ENCODE measurements at places on chromosomes 6 and 20.

GRCh38 chr20:12838261-12838866, 170.4 kb upstream of the SPTLC3 start:
- no peak for DNase-seq

GRCh38 chr6:7150381-7151064, 42.8 kb downstream of the RREB1 start:
- no peak for DNase-seq

- no peak for DNase-seq
Observed at GRCh38 chr6:2554651-2555260, 196.0 kb downstream of the MYLK4 start.

DNA sequence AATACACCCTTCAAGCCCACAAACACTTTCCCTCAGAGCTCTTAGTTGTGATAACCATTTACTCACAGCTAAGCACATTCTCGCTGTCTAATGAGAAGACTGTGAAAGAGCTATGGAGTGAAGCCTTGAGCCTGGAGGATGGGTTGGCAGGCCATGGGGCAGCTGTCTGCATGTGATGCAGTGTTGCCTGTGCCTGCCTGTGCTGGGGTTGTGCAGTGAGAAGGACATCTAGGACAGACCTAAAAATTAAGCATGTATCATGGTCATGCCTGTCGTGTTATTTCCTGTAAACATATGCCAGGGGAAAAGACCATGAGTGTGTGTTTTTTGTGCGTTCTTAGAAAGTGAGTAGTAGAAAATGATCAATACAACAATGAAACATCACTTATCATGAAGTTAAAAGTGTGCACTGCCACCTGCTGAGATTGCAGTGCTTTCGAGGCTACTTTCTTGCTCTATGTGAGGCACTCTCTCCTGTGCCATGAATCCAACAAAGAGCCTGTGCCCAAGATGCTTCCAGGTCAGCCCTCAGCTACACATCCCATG, 8.1 kb upstream of the ZC3H12D start:
- no peak for DNase-seq

DNA sequence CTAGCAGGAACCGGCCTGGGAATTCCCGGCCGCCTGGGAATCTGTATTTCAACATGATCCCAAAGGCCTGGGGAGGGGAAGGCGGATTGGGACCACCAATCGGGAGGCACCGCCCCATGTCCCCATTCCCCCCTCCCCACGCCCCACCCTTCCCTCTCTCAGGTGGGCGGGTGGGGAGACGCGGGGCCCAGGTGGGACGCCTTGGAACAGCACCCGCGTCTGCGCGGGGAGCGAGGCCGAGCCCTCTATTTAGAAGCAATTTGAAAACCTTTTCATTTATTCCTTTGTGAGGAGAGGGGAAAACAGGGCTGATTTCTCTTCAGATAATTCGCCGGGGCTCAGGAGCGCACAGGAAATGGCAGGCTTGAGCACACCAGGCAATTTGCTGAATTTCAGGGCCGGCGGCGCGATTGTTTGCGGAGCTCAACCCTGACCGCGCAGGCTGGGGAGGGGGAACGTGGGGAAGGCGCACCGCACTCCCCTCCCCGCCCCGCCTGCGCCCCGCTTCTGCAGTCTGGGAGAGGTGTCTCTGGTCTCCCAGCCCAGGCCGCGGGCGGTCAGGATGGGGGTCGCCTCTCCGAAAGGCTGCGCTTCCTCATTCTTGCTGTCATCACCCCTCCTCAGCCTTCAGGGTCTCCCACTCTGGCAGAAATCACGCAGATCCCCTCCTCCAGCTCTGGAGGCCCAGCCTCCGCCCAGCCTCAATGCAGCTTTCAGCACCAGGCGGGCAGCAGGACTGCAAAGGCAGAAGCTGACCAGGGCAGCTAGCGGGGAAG, 170.0 kb downstream of the GRM4 start:
- no peak for DNase-seq

GRCh38 chr6:20013066-20013861, 176.1 kb downstream of the ID4 start:
- DNase-seq, result no peak

DNA sequence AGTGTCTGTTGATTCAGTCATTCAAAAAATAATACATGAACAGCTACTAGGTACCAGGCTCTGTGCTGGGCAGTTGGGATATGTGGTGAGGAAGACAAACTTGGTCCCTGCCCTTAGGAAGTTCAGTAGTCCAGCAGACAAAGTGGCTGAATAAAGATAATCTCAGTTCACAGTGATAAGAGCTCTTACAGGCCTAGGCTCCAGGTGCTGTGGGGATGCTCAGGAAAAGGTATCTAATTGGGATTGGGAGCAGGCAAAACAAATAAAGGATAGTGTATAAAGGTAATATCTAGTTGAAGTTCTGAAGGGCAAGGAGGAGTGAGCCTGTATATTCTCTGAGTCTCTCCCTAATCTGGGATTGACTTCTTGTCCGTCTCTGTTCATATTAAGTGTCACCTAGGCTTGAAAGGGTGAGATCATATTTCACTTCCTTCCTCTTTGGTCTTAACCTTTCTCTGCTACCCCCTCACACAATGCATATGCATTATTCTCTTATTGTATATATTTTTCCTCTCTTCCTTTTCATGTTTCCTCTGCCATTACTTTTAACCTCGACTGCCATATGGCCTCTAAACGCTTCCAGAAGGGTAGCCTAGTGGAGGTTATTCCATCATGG, 13.5 kb downstream of the PTPN1 start:
- no peak for DNase-seq

DNA sequence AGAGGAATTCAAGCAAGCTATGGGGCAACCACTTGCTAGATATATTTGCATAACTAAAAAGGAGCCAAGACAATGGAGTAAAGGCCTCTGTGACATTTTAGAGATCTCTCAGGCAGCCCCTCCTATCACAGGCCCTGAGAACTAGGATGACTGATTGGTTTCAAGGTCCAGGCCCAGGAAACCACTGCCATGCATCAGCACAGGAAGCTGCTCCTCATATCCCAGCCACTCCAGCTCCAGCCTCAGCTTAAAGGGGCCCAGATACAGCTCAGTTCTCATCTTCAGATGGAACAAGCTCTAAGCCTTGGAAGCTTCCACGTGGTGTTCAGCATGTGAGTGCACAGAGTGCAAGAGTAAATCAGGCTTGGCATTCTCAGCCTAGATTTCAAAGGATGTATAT, 21.1 kb upstream of the THBS2 start:
- DNase-seq, result no peak

DNA sequence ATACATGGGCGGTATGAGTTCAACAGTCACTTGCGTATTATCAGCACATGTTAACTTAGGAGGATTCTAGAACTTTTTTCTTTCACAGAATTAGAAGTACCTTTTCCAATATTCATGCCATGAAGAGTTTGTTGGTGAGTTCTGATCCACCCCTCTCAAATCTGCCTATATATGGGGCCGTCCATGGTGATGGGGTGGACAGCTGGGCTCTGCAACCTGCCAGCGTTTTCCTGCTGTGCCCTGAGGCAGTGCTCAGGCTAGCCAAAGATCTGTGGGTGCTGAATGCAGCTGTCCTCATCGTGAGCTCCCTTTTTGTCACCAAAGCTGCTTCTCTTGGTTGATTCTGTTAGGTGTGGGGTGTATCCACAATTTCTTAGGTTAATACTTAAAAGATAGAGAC, 88.7 kb downstream of the THBS2 start:
- no peak for DNase-seq

DNA sequence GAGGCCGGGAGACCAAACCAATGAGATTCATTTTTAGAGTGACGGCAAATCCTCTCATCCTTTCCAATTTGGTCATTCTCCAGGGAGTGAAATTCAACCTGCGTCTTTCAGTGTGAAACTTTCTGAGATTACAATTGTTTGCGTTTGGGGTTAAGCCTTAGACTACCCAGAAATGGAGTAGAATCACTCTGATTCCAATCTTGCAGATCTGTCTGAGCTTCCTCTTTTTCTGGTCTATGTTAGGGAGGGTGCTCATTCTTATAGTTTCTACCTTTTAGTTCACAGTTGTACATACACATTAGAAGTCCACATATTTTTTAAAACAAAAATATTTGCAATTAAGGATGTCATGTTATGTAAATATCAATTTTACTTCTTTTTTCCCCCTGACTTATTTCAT, 183.0 kb upstream of the PHACTR1 start:
- no peak for DNase-seq

GRCh38 chr20:2918096-2919049, 45.1 kb downstream of the PTPRA start:
- DNase-seq, result no peak

- no peak for DNase-seq
Observed at GRCh38 chr6:75613056-75613501, 11.4 kb downstream of the SENP6 start.

DNA sequence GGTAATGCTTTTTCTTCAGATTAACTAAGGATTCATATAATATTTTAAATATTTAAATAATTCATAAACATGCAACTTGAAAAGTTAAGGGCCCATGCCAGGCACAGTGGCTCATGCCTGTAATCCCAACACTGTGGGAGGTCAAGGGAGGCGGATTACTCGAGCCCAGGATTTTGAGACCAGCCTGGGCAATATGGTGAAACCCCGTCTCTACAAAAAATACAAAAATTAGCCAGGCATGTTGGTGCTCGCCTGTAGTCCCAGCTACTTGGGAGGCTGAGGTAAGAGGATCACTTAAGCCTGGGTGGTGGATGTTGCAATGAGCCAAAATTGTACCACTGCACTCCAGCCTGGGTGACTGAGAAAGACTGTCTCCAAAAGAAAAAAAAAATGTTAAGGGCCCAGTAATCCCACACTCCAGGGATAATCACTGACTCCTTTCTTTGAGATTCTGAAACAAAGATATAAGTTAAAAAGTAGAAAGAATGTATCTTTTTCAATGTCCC, 7.9 kb upstream of the RIN2 start:
- DNase-seq, result no peak

GRCh38 chr6:67141005-67141404, 1434.0 kb upstream of the EYS start:
- no peak for DNase-seq

DNA sequence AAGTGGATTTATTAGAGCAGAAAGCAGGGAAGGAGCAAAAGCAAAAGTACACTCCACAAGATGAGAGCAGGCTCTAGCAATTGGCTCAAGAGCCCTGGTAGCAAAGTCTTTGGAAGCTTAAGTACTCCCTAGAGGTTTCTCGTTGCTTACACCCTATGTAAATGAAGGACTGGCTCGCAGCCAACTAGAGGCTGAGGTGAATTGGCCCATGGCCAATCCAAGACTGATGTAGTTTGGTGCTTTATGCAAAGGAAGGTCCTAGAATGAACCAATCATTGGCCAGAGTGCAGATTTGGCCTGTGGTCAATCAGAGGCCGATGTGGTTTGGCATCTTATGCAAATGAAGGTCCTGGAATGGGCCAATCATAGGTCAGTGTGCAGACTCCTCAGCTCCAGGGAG, 191.3 kb upstream of the ARID1B start:
- DNase-seq, result no peak

- DNase-seq, result no peak
Observed at GRCh38 chr6:14190191-14190928, 72.8 kb downstream of the CD83 start.

DNA sequence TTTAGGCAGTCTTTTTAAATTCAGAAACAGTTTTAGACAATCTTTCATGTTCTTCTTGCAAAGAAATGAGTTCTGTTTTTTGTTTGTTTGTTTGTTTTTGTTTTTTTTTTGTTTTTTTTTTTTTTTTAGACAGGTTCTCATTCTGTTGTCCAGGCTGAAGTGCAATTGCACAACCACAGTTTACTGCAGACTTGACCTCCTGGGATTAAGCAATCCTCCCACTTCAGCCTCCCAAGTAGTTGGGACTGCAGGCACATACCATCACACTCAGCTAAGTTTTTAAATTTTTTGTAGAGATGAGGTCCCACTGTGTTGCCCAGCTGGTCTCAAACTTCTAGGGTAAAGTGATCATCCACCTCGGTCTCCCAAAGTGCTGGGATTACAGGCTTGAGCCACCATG, 96.2 kb downstream of the OTOR start:
- DNase-seq, result no peak

DNA sequence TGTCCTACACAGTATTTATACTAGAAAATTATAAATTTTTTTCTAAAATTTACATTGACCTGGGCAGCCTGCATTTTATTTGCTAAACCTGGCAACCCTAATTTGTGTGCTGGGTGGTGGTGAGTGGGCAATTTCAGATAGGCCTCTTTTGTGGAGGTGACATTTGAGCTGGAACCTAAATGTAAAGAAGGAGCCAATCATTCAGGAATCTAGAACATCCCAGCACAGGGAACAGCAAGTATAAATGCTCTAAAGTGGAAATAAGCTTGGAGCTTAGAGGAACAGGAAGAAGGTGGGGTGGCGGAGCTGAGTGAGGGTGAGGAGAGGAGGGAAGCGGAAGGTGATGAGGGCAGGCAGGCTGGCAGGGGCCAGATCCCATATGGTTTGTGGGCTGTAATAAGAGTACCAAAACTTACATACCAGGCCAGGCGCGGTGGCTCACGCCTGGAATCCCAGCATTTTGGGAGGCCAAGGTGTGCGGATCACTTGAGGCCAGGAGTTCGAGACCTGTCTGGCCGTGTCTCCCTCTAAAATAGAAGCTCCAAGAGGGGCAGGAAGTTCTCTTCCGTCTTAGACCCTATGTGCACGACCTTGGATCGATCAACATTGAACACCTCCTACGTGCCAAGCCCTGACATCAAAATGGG, 549 bp upstream of the CSE1L start:
- no peak for DNase-seq

DNA sequence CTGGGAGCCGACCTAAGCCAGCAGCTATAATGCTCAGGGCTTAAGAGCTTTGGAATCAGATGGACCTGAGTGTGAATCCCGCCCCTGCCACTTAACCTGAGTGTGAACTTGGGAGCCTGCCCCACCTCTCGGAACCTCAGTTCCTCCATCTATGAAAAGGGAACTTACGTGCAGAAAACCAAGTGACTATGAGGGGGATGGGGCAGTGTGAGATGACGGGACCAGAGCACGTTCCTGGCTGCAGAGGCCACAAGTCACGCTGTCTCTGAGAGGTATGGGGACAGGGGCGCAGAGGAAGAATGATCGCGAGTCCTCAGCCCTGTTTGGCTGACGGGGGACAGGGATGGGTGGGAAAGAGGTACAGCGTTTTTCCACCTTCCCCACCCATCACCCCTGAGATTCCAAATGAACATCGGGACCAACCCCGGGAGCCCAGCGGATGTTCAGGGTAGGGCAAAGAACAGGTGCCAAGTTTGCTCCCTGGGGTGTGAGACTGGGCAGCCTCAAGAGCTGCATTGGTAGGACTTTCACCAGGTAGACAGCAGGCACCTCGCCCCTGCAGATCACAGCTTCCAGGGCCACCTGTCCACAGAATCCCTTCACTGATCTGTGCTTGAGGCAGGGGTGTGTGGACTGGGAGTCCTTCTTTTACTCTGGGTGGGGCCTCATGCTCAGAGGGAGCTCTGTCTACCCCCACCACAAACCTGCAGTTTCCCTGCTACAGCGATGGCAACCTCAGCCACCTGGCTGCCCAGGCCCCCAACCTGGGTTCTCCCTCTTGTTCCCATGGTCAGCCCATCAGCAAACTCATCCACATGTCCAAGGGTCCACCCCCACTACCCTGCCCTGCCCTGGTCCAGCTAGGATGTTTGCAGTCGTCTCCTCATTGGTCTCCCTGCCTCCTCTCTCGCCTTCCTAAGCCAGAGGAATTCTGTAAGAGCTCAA, 85.8 kb downstream of the CEBPB start:
- no peak for DNase-seq

Data from DMS 273 treated with DMSO at 0.1 percent for 48 hours (cell line).